ENCODE measurements at places on chromosomes 5 and 9. TPM values are rescaled to one million over a fixed set of nuclear protein-coding genes. Genes with fewer than 3 reads are reported as not detected.
A peak's percentile ranks its signal among the peaks of the same experiment; 100 is the strongest.

Gene ARAP3
- 6.0 TPM for total RNA-seq

Gene PAM
- 22.7 TPM for total RNA-seq

Gene SPATA31A3
- total RNA-seq: not detected

Gene SHISAL2B
- total RNA-seq: not detected

Gene FBP2
- not detected for total RNA-seq

Gene SPAG8
- total RNA-seq: not detected

Gene LECT2
- total RNA-seq: 62.9 TPM

Gene PLCXD3
- 0.86 TPM for total RNA-seq

Gene SUSD1
- 6.2 TPM for total RNA-seq

Gene PCDHGB6
- 1.9 TPM for total RNA-seq

GRCh38 chr5:93600409-93601070, 17.5 kb downstream of the NR2F1 start:
- DNase-seq: no peak

GRCh38 chr5:96455789-96456188, 22.7 kb upstream of the PCSK1 start:
- no peak for DNase-seq

DNA sequence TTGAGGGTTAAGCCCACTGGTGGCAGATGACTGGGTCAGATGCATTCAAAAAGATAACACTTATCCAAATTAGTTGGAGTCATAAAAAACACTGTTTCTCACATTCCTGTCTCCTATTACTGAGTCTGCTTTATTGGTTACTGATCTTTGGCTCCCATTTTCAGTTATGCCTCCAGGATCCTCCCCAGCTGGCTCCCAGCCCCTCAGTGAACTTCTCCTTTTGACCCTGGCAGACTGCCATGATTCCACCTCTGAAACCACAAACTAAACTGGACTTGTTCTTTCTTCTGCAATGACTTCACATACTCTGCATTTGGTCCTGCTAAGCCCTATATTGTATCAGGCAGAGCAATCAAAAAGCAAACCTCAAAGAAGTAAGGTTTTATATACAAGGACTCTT, 860.8 kb upstream of the DMAC1 start:
- DNase-seq: peak; percentile 94

DNA sequence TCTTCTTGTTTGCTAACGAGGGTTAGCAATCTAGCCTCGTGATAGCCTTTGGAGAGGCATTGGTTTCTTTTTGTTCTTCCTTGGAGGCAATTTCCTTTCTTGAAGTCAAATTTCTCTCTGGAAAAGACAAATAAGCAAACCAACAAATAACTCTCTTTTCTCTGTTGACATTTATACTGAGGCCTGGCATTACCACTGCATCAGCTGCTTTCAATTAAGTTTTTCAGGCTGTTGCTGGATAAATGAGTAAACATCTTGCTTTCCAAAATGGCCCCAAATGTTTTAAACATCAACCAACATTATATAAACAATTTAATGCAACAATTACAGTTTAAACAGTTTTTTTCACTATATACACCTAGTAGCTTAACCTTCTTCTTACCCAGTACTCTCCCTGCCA, 264.4 kb downstream of the HTR1A start:
- DNase-seq: no peak

- no peak for DNase-seq
Observed at GRCh38 chr5:41465493-41466171, 44.8 kb downstream of the PLCXD3 start.

GRCh38 chr9:4293293-4293941, 6.5 kb downstream of the GLIS3 start:
- DNase-seq: no peak

GRCh38 chr9:138033950-138034349, 156.4 kb downstream of the CACNA1B start:
- DNase-seq: no peak

DNA sequence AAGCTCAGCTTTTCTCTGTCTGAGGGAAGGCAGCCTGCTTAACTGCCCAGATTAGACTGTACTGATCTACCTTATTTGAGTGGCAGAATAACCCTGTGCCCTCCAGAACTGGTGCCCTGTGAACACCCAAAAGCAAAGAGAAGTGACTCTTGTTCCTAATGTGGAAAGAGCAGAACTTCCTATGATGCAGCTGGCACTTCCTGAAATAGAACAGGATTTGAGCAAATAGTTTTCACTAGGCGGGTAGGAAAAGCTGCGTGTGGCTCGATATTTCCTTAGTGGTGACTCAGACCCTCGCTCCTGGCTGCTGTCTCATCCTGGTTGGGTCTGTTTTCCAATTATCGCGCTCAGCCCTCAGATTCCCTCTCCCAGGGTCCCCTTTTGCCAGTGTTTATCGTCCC, 89.9 kb downstream of the SH3TC2 start:
- DNase-seq: no peak

GRCh38 chr5:138274189-138274853, at the start of gene GFRA3:
Gene GFRA3 (minus strand): TSS chr5:138274621. CDS start chr5:138274424, 197 bp downstream.
- no peak for DNase-seq

- no peak for DNase-seq
Observed at GRCh38 chr5:72557167-72558045, 50.2 kb upstream of the ZNF366 start.

DNA sequence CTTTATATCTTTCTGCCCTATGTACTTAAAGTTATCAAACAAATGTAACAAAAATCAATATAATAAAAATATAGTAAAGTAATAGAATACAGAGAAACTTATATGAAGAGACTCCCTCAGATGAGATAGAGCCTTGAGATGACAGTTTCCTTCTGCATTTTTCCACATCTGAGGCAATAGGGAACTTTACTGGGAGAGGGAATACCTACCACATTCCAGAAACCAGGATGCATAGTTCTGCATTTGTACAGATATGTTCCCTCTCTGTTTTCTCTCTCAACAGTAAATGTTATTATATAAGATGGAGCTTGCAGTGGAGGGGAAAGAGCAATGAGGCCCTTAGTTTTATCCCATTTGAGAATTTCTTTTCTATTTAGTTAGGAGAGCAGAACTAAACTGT, 109.6 kb upstream of the KCNN2 start:
- DNase-seq: no peak

DNA sequence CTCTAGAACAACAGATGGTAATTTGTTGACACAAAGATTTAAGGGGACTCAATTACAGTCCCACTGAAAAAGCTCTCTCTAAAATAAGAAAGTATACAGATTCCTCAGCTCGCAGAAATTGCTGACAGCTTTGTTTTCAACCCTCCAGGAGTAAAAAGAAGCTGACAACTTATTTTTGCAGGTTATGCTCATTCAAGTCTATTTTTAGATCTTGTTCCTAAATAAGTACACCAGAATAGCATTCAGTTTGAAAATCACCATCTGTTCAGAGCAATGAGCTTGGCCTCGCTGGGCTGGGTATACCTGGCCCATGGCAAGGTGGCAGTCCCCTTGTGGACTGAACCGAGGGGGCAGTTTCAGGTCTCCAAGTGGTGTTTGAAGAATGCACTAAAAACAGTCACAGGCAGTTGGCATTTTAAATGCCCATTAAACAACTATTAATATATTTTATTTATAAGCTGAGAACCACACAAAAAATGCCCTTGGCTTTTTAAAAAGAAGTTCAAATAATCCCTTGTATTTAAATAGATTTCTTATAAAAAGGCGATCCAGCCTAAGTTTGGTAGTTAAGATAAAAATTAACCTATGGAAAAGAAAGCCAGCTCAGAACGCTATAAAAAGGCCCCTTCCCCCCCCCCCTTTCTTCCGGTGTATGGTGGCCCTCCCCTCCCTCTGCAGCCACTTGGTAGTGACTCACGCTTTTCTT, 169.2 kb downstream of the AUH start:
- no peak for DNase-seq

DNA sequence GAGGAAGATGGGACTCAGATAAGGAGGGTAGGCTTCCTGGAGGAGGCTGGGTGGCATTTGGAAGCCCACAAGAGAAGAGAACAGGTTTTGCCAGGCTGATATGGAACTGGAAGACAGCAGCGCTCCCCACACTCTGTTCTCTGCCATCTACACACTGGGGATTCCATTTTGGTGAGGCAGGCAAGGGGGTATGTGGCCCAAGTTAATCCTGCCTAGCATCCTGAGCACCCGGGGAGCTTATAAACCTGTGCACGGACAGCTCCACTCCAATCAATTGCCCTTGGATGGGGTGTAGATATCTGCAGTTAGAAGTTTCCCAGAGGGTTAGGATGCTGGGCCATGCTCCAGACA, 158.8 kb downstream of the MACROH2A1 start:
- no peak for DNase-seq

- no peak for DNase-seq
Observed at GRCh38 chr9:8408575-8409190, 609.1 kb upstream of the DMAC1 start.

DNA sequence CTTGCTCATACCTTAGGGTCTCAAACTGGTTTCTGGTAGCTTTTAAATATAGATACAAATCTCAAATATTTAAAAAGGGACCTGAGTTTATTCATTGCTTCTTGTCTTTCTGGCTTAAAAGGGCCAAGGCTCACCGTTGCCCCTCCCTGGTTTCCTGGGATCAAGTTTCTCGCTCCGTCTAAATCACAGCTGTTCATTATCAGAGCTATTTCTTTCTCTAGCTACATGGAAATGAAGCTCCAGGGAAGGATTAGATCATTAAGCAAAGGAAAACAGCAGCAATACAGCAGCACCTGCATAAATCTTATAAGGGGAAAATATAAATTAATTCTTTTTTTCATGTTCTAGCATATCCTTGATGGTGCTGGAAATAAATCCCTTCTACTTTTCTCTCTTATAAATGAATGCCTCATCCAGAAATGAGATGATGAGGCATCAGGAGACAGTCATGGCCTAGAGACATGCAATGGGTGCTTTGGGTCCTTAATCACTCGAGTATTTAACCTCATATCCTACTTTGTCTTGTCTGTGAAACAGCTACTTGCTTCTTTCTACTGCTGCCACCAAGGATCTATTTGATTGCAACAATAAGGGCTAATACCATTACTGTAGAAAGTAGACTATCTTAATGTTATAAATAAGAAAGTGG, 320.1 kb downstream of the TRPM3 start:
- no peak for DNase-seq

DNA sequence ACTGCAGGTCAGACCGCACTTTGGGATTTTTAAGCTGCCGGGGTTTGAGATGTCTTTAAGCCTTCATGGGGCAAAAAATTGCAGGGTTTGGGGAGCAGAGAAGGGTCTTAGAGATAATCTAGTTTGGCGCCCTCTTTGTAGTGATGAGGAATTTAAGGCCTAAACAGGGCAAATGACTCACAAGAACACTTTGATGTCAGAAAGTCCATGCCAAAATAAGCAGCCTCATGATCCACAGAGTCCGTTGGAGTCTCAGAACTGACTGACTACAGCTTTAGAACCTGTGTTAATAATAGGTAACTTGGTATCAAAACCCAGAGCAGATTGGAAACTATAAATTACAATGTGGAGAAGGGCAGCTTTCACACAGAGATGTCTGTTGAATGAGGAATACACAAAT, 35.9 kb upstream of the PTGS1 start:
- no peak for DNase-seq

- DNase-seq: no peak
Observed at GRCh38 chr5:16987776-16988175, 51.7 kb upstream of the MYO10 start.

DNA sequence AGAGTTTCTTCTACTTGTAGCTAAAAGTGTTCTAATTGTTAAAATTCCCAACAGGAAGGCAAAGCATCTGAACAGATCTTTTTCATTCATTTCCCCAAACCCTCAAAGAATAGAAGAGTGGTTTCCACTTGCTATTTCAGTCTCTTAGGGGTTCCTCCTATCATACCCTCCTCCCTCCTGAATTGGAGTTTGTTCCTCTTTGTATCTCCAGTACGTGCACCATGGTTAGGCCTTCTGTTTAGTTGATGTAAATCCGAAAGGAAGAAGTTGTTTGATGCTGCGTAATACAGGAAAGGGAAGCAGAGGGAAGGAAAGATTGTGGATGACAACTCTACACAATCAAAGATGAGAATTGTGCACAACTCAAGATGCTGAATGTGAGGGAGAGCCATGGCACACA, 303.6 kb downstream of the PIK3R1 start:
- no peak for DNase-seq
